Stimulated activated CD4-positive, alpha-beta T cell treated with anti-CD3 and anti-CD28 coated beads, Interleukin-15, amount 100 ng/mL, for 48 hours (primary cell): ENCODE measurements at places on chromosomes 1 and 21.

- DNase-seq = no peak
These were observed 57.6 kb upstream of the FMO3 start for GRCh38 chr1:171032822-171033702.

- DNase-seq = no peak
These were observed 7.9 kb upstream of the KAZN start for GRCh38 chr1:14590411-14591180.

GRCh38 chr1:70265946-70266345, 44.8 kb downstream of the SRSF11 start:
- DNase-seq = no peak

DNA sequence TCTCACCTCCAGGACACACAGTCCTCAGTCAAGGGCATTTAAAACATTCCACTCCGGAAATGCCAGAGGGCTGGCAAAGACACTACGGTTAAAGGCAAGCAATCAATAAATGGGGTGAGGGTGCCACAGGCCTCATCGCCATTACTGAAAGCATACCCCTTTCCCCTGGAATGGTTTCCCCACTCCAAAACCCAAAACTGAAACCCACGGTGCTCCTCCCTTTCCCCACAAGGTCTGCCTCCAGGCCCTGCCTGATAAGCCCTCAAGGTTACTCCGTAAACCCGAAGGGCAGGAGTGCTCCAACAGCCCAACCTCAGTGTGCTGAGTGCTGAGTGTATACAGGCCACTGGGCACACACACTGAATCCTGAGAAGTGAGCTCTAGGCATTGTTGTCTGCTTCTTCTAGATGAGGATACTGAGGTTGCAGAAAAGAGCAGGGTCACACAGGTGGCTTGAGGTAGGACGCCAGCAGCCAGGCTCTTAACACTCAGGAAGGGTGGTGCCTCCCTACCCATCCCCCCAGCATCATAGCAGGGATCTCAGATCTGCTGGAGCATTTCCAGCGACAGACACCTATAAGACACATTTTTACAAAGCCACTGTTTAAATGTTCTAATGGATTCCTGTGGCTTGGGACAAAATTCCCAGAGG, 29.0 kb downstream of the SSBP3 start:
- DNase-seq = no peak

GRCh38 chr1:6601923-6602668, 573 bp downstream of the KLHL21 start:
- DNase-seq = no peak

- no peak for DNase-seq
These were observed 75.8 kb upstream of the ZNF678 start for GRCh38 chr1:227487606-227488005.

- no peak for DNase-seq
These were observed 73.7 kb downstream of the ATP1B1 start for GRCh38 chr1:169180174-169180573.

GRCh38 chr1:245489838-245490237, 335.1 kb downstream of the KIF26B start:
- DNase-seq = no peak

DNA sequence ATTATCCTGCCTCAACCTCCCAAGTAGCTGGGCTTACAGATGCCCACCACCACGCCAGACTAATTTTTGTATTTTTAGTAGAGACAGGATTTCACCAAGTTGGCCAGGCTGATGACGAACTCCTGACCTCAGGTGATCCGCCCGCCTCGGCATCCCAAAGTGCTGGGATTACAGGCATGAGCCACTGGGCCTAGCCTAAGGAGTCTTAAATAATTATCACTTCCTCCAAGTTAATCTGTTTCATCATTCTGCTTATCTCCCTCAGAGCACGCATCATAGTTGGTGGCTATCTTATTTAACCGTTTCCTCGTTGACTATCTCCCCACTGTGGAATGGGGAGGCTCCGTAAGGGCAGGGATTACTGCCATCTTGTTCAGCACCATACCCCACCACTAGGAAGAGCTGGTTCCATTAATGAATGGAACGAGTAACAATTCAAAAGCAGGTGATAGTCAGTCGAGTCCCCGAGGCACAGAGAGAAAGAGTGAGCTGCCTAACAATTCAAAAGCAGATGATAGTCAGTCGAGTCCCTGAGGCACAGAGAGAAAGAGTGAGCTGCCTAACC, 52.7 kb downstream of the GLUL start:
- no peak for DNase-seq

GRCh38 chr1:107653005-107653404, 312.0 kb downstream of the VAV3 start:
- no peak for DNase-seq

GRCh38 chr21:39663066-39663465, 50.3 kb downstream of the B3GALT5 start:
- DNase-seq = no peak

DNA sequence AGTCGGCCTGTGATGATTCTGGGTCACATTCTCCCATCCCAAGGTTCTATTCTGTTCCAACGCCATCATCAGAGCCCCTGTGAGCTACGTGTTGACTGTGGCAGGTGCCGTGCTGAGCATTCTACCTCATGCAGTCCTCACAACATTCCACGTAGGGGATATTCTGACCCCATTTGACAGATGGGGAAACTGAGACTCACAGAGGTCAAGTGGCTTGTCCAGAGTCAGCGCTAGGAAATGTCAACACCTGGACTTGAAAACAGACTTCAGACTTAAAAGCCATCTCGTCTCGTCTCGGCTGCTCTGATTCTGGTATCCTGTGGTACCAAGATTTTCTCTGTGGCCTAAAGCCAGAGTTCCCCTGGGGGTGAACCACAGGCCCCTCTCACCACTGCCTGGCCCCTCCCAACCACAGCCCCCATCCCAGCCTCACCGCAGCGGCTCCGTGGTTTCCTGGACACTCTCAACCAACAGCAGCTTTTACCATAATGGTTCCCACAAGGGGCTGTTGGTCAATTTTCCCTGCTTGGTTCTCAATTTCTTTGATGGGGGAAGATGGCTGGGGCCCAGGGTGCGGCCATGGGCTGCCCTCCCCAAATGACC, 39.6 kb downstream of the SDC3 start:
- no peak for DNase-seq

- no peak for DNase-seq
These were observed 6.8 kb downstream of the SEMA4A start for GRCh38 chr1:156160000-156160742.

- DNase-seq = peak; percentile 92
These were observed at the start of gene PRKCZ for GRCh38 chr1:2049718-2050431. PRKCZ (plus strand) TSS chr1:2050411; CDS start chr1:2050631, 220 bp downstream.

DNA sequence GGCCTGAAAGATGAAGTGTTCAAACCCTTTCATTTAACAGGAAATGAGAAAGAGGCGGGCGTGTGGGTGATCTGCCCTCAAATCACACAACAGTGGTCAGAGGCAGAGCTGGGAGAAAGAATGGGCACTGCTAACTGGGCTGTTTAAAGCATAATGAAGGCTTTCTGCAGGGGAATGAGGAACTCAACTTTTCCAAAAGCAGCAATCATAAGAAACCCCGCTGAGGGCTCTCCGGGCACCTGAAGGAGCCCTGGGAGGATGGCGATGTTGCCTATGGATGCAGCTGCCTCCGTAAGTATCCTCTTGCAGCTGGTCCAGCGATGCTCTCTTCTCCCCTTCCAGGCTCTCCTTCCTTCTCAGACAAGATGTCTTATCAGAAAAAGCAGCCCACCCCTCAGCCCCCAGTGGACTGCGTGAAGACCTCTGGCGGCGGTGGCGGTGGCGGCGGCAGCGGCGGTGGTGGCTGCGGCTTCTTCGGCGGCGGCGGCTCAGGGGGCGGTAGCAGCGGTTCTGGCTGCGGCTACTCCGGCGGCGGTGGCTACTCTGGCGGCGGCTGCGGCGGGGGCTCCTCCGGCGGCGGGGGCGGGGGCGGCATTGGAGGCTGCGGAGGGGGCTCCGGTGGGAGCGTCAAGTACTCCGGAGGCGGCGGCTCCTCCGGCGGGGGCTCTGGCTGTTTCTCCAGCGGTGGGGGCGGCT, 1.2 kb downstream of the LORICRIN start:
- no peak for DNase-seq

- DNase-seq = no peak
These were observed 235.3 kb upstream of the USP25 start for GRCh38 chr21:15494481-15494880.

- no peak for DNase-seq
These were observed 41.9 kb upstream of the SLC19A2 start for GRCh38 chr1:169527451-169528214.

- no peak for DNase-seq
These were observed 5.1 kb upstream of the EPS8L3 start for GRCh38 chr1:109768820-109769219.

DNA sequence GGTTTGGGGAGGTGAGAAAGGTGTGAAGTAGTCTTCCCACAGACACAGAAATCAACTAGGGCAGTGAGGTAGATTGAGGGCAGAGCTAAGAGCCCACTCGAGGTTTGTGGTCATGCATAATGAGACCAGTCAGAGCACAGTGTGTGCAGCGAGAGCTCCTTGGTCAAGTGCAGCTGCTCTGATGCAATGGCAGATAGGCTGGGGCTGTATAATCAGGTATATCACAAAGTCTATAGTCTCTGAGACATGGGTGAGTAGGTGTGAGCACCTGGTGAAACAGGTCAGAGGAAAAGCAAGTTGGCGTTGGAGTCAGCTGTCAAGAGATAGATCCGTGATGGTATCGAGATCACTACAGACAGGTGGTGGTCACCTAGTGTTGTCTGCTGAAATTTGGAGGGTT, 17.6 kb downstream of the DSCAM start:
- no peak for DNase-seq

DNA sequence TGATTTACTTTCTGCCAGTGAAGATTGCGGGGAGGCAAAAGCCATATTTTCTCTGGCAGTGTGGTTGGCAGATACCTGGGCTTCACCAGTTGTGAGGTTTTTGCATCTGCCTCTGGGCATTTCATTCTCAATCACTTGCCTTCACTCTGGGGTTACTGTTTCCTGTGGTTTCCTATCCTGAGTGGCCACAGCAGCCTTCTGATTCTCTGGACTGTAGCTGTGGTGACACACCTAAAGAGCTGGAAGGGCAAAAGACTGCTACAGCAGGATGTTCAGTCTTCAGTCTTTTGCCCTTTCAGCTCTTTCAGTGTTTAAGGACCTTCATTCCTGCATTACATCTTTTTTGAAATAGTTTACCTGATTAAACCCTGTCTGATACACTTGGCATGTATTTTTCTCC, 50.5 kb upstream of the GPR52 start:
- no peak for DNase-seq
